Stimulated activated CD4-positive, alpha-beta T cell treated with anti-CD3 and anti-CD28 coated beads, Interleukin-15, amount 100 ng/mL, for 1 hour (primary cell): ENCODE measurements at places on chromosomes 12 and 14.
A peak's percentile ranks its signal among the peaks of the same experiment; 100 is the strongest.

GRCh38 chr12:82870771-82871377 is 184.2 kb downstream of the TMTC2 start:
- no peak for DNase-seq

DNA sequence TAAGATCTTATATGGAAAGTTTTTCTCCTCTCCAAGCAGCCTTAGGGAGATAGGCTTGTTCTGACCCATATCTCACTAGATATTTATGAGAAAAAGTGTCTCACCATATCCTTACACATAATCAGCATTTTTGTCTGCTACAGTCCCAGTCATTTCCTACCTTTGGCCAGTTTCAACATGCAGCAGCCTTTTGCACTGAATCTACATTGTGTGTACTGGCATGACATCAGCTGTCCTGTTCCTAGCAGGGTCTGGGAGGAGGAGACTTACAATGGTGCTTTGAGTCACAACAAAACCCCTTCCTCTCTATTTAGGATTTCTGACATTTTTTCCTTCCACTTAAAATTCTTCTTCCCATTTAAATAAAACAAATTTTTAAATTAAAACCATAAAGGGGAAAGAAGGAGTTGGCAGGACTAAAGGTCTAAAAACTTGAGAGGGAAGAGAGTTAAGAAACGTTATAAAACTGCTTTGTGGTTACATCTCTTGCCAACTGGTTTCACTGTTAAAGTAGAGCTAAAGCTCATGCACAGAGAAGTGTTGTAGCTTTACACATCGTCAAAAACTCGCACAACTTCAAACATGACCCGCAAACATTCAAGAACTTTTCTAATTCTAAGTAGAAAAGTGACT is 53.3 kb upstream of the CERS5 start:
- DNase-seq = no peak

GRCh38 chr14:49966971-49967630 is 74.2 kb downstream of the ARF6 start:
- no peak for DNase-seq

- DNase-seq = peak; percentile 19
These were observed 35.6 kb downstream of the KRT76 start for GRCh38 chr12:52741375-52742195.

DNA sequence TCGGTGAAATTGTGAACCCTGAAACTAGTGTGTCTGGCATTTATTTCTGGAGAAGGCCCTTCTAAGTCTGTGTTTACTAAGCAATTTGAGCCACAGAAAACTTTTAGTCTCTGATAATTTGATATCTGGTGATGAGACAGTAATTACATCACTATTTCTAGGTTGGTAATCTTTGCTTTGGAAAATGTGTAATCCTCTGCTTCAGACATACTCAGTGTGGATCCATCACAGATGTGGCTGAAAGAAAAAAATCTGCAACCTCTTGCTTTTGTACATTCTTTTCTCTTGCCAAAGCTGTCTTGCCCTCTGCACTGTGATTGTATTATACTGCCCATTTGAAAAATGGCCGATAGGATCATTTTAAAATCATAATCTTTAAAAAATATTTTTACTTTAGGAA is 78.1 kb downstream of the PELI2 start:
- DNase-seq = no peak

DNA sequence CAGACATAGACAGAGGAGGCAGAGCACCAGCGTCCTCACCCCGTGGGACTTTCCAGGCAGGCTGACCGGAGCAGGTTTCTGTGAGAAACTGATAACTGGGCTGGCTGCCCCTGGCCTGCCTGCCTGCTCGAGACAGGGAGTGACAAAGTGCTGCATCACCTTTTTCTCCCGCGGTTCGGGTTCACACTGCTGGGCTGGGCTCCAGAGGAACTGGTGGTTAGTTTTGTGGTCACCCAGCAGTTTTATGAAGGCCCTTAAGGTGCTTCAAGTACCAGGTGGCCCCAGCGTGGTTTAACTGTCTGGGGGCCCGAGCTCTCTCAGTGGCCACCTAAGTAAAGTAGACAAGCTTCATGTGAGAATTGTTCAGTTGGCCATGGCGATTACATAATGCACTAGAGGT is 1073.6 kb downstream of the BCL11B start:
- no peak for DNase-seq

- DNase-seq = no peak
These were observed 32.8 kb downstream of the NOC4L start for GRCh38 chr12:132176920-132177551.

GRCh38 chr14:67385120-67385519 is 25.0 kb downstream of the EIF2S1 start:
- no peak for DNase-seq

DNA sequence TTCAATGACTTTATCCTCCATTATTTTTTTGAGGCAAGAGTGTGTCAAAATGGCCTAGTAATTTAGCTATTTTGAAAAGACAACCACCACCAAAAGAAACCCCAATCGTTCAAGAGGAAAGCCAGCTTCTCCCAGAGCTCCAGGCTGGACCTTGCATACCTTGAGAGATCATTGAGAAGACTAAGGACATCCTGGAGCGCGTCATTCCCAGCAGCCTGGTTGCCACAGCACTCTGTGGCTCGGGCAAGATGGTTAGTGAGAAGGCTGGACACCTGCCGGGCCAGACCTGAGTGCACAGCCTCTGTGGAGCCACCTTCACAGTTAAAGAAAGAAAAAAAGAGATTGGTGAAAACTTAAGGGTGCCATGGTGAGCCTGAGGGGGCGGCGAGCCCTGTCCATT is 111.4 kb downstream of the TRAFD1 start:
- DNase-seq = no peak
